ENCODE measurements at places on chromosomes 7 and 10. TPM values are rescaled to one million over a fixed set of nuclear protein-coding genes. Genes with fewer than 3 reads are reported as not detected.

DNA sequence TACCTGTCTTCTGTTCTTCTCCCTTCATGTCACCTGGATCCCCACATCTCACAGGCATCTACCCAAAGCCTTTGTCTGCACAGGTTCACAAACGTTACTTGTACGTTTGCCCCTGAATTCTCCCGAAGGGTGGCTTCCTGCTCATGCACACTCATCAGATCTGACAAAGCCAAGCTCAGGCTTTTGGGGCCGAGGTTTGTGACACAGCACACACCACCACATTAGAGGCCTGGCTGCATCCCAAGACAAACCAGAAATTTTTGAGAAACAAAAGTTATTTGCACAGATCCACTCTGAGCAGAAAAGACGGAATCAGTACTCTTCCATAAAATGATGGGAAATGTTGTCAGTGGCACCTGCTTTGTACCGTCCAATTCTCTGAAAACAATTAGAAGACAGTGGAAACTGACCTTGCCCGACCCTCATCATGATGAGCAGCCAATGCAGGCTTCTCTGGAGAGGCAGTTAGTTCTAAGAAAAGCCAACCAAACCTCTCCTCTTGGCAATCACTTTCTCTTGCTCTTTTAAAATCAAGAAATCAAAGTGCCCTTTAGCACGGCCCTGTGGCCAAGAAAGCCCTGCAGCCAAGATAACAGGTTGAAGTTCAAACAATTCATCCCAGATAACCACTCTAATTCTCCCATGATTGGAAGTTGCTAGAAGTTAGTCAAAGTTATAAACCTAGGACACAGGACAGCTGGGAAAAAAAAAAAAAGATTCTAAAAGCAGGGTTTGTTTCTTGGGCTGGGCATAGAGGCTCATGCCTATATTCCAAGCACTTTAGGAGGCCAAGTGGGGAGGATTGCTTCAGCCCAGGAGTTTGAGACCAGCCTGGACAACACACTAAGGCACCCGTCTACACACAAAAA is 13.6 kb upstream of the SVIL start:
- H3K27me3 ChIP-seq, result no peaks in the 10 kb centered on the region
- no peak overlapping the region for H3K4me3 ChIP-seq
- H3K27ac ChIP-seq, result no peak overlapping the region
- peaks cover 14% of the 10 kb centered on the region for H3K4me1 ChIP-seq

DNA sequence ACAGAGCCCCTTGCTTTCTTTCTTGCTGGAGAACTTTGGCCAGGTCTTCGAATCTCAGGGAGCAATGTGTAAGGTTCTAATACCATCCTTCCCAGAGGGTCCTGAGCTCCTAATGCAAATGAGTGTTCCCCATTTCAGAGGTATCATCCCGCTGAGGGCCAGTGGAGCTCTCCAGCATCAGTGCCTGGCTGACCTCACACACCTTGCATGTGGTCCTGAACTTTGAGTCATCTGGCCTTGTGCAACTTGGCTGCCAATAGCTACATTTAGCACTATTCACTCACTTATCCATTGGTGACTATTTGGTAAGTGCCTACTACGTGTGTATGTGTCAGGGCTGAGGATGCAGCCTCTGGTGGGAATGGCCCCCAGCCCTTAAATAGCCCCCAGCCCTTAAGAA is 48.4 kb upstream of the HABP2 start:
- no peaks in the 10 kb centered on the region for H3K36me3 ChIP-seq
- H3K27me3 ChIP-seq, result no peaks in the 10 kb centered on the region
- H3K4me3 ChIP-seq, result no peak overlapping the region

DNA sequence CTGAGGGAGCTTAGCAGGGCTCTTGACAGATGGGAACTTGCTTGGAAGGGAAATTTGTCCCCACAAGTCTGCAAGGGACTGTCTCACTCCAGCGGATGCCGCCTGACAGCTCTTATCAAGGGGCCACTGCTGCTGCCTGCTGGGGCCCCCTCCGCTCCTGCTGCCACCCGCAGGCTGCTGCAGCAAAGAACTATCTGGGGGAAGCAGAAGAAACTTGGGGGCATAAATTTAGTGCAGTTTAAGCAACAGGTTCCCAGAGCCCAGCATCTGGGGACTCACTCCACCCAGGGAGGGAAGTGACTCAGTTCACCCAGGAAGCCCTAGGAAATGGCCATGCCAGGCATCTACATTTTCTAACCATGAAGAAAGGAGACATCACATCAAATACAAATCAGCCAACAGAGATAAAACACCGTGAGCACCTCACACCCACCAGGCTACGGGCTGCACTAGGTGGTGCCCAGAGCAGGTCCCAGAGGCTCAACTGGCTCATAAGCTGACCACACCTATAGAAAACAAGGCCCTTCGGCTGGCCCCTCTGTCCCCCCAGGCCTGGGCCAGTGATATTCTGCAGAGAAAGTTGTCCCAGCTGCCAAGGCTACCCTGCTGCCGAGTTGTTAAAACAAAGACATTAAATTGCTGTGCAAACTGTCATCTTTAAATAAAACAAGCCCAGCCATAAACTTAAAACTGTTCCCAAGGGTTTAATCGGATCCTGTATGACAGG is 3.7 kb downstream of the RGS10 start:
- H3K27me3 ChIP-seq, result no peaks in the 10 kb centered on the region
- no peaks in the 10 kb centered on the region for H3K4me1 ChIP-seq
- no peaks in the 10 kb centered on the region for H3K36me3 ChIP-seq
- no peak for DNase-seq
- no peak overlapping the region for H3K4me3 ChIP-seq
- H3K27ac ChIP-seq, result peak overlapping the region; percentile 55

DNA sequence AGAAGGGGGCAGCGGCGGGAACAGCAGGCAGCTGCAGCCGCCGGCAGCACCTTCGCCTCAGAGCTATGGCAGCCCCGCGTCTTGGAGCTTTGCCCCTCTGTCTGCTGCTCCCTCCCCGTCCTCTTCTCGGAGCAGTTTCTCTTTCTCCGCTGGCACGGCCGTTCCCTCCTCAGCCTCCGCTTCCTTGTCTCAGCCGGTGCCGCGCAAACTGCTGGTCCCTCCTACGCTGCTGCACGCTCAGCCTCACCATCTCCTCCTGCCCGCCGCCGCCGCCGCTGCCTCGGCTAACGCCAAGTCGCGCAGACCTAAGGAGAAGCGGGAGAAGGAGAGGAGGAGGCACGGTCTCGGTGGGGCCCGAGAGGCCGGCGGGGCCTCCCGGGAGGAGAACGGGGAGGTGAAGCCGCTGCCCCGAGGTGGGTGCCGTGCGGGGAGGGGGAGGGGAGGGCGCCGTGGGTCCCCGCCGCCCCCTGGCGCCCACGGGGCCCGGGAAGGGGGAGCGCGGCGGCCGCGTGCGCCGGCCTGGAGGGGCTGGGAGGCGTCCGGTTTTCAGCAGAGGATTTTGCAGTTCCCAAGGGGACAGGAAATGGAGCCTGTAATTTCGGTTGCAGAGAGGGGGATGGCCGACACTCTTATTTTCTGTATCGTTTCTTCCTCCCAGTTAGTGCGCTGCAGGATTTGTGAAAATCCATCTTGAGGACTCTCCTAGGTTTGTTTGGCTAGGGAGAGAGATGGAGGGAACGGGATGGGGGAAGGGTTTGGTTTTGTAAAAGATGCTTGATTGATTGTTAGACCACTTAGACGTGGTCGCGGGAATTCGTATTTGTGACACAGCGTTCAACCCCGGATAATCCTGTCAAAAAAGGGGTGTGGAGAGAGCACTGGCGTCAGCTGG is 630 bp downstream of the RSBN1L start:
- H3K27ac ChIP-seq, result peak overlapping the region; percentile 84
- peak overlapping the region; percentile 80 for H3K4me3 ChIP-seq
- H3K27me3 ChIP-seq, result no peaks in the 10 kb centered on the region
- no peaks in the 10 kb centered on the region for H3K36me3 ChIP-seq

Gene CHAT
- polyA plus RNA-seq, result not detected

Gene SYT15B
- not detected for polyA plus RNA-seq

Gene GIMAP5
- polyA plus RNA-seq, result 29.9 TPM

Gene OR2A42
- polyA plus RNA-seq, result 0.68 TPM

Data from small intestine (tissue), 16 donors.